CD4-positive, alpha-beta T cell treated with Interleukin-6 at 100 ng/mL for 8 hours (primary cell): ENCODE measurements at places on chromosomes 6 and 20.

DNA sequence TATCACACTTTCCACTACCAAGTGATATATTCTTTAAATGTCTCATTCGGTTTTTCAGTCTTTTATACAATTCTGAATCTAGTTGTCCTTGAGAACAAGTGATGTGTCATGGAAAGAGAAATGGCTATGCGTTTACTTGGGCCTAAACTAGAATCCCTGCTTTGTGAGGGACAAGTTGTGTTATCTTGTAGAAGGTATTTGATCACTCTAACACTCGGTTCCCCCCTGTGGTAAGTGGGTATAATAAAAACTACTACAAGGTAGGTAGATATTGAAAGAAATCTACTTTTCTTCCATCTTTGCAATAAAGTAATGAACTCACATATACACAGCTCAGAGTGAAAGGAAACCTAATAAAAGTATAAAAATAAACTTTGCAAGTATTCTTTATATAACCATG, 108.9 kb downstream of the MANEA start:
- DNase-seq: no peak

DNA sequence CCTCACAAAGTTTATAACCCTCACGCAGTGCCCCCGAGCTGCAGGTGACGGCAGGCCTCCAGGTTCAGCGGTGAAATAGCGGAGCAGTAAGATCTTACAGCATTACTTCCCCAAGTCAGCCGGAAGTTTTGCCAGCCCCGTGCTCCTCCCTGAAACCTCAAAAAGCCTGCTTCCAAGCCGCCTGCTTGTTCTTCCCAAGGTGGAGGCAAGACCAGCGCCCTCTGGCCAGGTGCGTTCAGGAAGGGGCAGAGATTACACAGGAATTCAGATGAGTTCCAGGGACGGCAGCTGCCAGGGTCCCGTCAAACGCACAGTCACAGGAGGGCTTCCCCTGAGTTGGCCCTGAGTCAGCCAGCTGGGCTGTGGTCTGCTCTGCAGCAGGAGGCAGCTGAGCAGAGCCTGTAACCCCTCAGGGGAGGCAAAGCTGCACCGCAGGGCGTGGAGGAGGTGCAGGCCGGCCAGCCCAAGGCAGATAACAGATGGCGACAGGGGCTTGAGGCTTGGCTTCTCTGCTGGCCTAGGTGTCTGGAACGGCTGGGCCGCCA, 124.1 kb upstream of the RPS6KA2 start:
- no peak for DNase-seq

GRCh38 chr6:100899202-100899601, 18.1 kb upstream of the ASCC3 start:
- DNase-seq: no peak

DNA sequence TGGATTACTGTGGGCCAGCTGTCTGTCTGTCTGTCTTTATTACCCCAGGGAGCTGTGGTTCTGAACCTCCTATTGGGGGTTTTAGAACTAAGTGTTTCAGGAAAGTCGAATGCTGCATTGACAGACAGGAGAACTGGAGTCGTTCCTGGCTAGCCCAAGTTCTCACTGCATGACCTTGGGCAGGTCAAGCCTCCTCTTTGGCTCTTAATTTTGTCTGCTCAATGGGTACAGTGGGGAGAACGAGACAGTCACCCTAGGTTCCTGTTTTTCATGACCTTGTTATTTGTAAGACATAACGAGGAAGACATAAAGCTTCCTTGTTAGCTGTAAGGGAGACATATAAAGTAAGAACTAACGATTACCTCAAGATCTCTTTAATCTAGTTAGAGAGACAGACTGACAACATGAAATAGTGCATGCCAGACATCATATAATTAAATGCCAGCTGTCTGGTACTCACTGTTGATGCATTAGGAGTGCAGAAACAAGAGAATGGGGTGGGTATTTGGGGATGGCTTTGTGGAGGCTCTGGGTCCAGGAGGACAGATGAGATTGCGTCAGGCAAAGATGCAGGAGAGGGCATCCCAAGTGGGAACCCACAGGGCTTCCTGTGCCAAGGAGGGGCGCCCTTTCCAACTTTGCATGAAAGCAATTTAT, 3.7 kb upstream of the CCDC167 start:
- no peak for DNase-seq

DNA sequence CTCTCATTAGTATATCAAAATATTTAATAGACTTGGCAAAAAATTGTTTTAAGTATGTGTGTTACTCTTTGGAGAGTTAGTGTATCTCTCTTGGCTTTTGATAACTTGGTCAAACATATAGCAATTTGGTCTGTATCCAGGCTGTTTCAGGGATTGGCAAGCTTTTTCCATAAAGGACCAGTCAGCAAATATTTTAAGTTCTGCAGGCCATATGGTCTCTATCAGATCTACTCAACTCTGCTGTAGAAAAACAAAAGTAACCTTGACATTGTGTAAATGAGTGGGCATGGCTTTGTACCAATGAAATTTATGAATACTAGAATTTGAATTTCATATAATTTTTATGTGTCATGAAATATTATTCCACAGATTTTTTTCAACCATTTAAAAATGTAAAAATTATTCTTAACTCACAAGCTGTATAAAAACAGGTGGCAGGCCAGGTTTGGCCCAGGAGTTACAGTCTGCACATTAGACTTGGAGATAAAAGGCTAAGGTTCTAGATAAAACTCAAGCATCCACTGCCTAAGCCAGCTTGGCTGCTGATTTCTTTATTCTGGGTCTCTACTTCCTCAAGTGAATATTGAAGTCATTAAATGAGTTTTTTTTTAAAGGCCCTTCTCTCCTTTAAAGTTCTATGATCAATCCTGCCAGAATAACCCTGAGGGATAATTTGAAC, 13.7 kb downstream of the GSTA4 start:
- DNase-seq: no peak

DNA sequence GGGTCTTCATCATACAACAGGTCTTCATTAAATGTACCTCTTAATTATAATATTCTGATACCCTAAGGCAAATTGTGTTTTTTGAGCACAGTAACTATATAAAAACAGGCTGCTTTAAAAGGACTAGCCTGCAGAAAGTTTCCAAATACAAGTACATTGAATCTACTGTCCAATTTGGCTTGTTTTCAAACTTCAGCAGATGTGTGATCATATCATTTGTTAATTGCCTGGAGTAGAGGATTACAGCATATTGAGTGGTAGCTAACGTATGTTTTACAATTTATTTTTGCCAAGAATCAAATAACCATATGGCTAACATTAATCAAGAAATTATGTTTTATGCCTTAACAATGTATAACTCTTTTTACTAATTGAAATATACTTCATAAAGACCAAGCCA, 12.6 kb downstream of the TINAG start:
- DNase-seq: no peak

DNA sequence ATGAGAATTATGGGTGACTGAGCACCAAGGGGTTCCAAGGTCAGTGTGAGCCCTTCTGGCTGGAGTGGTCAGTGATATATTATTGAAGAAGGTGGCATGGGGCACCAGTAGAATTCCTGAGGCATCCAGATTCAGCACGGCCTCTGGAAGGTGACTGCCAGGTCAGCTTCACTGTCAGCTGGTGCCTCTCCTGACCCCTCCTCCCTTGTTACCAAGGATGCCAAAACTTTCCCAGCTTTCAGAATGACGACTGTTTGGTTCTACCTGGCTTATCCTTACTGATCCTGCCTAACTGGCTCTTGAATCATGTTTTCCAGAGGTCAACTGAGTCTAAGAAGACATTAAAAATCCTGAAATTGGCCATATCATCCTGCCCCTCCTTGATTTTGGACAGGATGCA, 189.2 kb upstream of the AGPAT4 start:
- DNase-seq: no peak

GRCh38 chr20:46688151-46689081, 828 bp downstream of the TP53RK start:
- DNase-seq: no peak

GRCh38 chr6:116714296-116714695, 33.3 kb downstream of the KPNA5 start:
- DNase-seq: no peak
